ENCODE measurements at places on chromosomes 6 and 20.

DNA sequence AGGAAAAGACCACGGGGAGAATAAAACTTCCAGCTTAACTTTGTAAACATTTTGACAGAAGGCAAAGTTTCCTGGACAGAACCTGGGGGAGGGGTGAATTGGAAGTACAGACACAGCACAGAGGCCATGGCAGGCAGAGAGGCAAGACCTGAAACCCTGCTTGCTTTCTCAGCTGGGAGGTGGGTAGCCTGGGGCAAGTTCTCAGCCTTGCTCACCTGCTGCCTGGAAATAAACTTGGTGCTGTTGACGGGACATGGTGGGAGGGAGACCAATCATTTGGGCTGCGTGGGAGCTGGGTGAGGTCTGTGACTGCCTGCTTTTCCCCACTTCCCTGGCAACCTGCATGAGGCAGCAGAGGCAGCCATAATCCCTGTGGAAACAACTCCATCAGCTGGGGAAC is 221.3 kb downstream of the MOXD1 start:
- DNase-seq = no peak

- DNase-seq = no peak
Observed at GRCh38 chr20:16712511-16712947, 17.3 kb upstream of the SNRPB2 start.

GRCh38 chr20:40809361-40809760 is 120.3 kb upstream of the MAFB start:
- DNase-seq = no peak

DNA sequence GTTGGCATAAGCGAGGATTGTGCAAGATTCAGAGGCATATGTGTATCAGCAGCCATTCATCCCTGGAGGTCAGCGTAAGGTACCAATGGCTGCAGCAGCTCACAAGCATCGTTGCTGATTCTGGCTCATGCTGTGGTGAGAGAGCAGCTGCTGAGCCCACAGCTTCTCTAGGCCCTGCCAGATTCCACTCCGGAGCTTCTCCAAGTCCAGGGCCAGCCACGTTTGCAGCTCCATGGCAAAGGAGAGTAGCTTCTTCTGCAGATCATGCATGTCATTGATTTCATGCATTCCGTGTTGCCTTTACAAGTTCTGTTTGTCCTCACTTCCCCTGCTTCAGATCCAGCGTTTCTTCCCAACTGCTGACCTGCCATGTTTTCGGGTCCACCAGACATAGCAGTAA is 474.8 kb upstream of the ID4 start:
- no peak for DNase-seq

DNA sequence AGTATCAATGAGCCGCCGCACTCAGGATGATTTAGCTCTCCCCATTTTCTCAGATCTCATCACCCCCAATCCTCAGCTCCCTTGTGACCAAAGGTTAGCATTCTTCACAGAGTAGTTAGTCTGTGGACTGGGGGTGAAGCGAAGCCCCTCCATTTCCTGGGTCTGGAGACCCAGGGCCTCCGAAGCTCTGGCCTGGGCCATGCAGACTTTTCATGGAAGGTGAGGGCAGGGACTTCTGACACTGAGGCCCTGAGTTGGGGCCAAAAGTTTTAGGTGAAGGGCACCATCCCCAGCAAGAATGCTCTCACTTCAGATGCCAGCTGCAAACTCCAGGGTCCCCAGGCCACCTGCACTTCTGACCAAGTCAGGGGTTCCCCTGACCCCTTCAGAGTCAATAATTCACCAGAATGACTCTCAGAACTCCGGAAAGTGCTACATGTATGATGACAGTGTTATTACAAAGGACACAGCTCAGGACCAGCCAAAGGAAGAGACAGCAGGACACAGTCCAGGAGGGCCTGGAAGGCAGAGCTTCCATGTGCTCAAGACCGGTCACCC is 65.7 kb upstream of the DUSP22 start:
- DNase-seq = no peak

DNA sequence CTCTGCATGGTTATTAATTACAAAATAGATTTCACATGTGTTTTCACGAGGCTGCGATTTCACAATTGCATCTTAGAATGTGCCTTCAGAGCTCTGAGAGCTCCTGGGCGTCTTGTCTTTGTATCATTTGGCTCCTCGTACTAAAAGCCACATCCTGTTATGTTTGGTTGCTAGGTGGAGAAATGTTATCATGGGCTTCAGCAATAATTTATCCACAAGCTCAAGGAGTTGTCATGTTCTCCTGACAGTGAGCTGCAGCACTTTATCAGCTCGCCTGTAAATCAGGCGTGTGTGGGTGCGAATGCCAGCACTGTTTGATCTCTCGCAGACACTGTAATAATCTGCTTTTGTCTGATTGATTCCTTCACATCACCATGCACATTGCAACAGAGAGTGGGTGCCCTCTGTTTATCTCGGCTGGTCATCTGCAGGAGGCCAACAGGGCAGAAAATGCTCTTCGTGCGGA is 218.6 kb upstream of the ZFP64 start:
- DNase-seq = no peak

GRCh38 chr20:4071178-4071693 is 55.9 kb upstream of the RNF24 start:
- DNase-seq = no peak

- no peak for DNase-seq
Observed at GRCh38 chr6:170147056-170147787, 143.7 kb downstream of the DLL1 start.

- no peak for DNase-seq
Observed at GRCh38 chr6:551405-551804, 105.5 kb downstream of the HUS1B start.

DNA sequence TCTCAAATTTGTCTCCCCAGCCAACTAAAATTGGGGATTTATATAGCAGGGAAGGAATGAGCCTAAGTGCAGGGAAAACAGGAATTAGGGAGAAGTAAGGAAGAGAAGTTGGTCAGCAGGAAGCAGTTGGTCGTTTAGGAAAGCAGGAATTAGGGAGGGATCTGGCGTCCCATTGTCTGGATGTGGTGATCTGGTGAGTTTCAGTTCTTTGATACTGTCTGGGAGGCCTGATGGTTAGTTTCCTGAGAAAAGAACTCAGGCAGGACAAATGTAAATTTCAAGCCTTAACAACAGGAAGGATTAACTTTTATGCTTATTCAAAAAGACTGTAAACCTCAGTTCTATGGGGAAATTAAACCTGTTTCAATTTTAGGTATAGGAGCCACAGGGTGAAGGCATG is 116.2 kb upstream of the PRL start:
- DNase-seq = no peak

DNA sequence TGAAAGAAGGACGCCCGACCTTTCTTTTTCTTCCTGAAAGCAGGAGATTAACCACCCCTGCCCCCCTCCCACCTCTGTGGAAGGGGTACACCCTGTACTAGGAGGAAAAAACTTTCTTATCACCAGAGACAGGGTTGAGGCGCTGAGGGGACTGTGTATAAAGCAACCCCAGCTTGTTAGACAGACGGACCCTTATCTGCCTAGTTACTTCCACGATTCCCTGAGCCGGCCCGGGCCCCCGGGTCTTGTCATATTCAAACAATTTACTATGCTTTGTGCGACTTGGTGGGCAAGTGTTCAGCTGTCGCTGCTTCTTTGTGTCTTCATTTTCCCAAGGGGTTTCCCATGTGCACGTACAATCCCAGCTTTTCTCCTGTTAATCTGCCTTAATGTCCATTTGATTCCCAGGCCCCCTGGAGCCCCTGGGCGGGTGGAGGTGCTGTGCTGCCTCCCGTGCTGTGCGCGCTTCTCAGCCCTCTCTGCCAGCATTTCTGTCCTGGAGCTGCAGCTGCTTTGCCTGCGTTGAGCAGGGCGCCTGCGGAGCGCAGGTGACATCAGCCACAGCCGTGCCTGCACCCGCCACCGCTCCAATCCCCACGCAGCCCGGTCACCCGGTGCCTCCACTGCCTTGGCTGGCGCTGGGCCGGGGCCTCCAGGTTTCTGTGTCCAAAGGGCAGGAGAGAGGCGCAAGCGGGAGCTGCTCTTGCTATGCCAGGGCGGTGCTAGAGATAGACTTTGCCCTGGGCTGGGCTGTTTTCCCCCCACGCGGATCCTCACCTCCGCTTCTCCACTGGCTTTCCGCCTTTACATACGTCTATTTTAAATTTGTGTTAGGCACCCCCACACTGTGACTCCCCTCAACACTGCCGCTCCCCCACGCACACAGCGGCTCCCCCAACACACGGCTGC is 96.2 kb downstream of the TTLL2 start:
- no peak for DNase-seq

GRCh38 chr6:46734867-46735719 is at the start of gene PLA2G7:
TSS of gene PLA2G7 (minus strand) at chr6:46735375. CDS start at chr6:46722891, 12,484 bp downstream.
- DNase-seq = no peak

- peak; percentile 28 for DNase-seq
Observed at GRCh38 chr6:53593001-53593488, 48.1 kb upstream of the GCLC start.

DNA sequence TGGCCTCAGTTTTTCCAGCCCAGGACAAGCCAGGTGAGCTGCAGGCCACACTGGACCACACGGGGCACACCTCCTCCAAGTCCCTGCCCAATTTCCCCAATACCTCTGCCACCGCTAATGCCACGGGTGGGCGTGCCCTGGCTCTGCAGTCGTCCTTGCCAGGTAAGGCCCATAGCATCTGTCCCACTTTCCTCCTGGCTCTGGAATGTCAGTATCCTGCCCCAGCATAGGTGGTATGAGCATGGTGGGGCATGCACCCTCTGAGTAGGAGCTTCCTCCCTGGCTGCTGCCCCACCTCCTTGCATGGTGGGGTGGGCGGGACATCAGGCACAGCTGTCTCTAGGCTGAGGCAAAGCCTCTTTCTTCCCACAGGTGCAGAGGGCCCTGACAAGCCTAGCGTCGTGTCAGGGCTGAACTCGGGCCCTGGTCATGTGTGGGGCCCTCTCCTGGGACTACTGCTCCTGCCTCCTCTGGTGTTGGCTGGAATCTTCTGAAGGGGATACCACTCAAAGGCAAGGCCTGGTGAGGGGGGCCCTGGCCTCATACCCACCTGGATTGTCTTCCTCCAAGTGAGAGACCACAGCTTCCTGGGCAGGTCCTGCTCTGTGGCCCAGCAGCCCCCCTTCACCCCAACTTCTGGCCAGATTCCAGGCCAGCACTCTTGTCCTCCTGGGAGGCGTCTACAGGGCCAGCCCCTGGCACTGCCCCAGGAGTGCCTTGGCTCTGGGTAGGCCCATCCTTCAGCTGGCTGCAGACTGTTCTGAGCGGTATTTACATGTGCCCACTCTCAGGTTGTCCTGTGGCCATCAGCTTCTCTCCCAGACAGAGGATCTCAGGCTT is 9.1 kb downstream of the PI16 start:
- no peak for DNase-seq

GRCh38 chr20:14093652-14094051 is 98.3 kb downstream of the MACROD2 start:
- no peak for DNase-seq

- no peak for DNase-seq
Observed at GRCh38 chr6:153980171-153980570, 58.9 kb upstream of the OPRM1 start.

- DNase-seq = no peak
Observed at GRCh38 chr6:105974986-105975385, 111.2 kb upstream of the PRDM1 start.

DNA sequence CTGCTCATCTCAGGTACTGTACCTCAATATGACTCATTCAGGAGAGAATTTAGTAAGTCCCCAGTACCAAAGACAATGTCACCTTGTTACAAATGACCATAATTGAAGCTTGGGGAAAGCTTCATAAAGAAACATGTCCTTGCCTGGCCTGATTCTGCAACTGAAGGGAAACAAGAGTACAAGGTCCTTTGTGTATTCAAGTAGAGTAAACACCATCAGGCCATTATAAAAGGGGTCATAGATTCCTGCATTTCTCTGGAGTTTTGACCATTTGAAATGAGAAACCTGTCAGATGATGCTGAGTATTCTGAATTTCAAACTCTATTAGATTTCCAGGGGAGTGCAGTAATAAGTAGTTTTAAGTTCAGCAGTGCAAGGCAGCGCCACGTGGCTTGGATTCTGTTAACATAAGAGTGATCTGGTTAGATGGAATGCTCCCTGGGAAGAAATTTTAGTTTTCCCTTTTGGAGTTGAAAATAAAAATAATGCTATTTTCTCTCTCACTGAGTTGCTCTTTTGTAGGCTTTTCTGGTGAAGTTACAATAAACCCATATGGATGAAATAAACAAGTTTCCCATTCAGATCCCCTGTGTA is 1054.3 kb downstream of the EPHA7 start:
- DNase-seq = no peak

DNA sequence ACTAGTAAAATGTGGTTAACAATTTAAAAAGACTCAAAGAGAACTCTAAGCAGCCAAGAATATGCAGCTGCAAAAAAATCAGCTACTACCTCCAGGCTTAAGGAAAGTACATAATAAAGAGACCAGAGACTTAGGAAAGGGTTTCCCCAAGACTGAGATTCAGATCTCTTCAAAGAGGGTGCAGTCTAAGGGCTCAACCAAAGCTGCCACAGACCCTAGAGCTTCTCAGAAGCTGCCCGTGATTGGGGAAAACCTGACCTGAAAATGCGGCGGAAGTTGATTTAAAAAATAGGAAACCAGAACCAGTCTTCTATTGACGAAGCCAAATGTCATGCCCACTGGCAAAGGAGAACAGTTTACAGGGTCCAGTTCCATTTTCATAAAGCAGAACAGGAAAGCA is 516.8 kb upstream of the MARCKS start:
- no peak for DNase-seq

- no peak for DNase-seq
Observed at GRCh38 chr6:31401403-31401802, 2.0 kb upstream of the MICA start.

GRCh38 chr6:56663344-56663743 is 20.7 kb upstream of the DST start:
- no peak for DNase-seq

- no peak for DNase-seq
Observed at GRCh38 chr6:13422681-13423221, 64.6 kb downstream of the GFOD1 start.

DNA sequence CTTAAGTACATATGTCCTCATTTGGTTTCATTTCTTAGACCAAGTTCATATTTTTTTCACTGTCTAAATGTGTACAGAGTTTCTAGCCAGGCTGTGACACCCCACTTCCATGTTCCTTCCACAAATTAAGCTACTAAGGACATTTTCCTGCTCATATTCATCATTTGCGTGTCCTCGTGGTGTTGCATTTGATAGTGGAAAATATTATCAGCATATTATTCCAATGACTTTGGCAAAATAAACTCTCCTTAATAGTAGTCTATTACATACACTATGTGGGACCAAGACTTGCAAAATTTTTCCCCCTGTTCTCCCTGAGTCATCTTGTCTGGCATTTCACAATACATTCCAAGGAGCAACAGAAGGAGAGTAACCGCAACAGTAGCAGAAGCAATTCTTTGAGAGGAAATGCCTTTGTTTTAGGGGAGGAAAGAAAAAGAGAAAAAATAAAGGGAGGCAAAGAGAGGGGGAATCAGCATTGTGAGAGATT is 599.2 kb downstream of the COL12A1 start:
- DNase-seq = no peak

- DNase-seq = peak; percentile 61
Observed at GRCh38 chr6:41066867-41067304, 5.3 kb downstream of the OARD1 start.

DNA sequence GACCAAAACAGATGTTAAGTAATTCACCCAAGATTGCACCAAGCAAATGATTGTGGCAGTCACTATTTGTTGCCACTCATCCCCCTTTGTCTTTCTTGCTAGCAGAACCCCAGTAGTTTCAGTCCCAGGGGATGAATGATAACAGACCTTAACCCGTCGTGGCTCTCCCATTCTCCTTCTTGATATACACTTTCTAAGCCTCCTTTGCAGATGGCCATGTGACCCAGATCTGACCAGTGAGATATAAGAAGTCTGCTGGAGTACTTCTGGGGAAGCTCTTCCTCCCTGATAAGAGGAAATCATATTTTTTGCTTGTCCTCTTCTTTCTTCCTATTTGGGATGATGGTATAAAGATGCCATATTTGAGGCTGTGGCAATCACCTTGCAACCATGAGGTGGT is 9.6 kb upstream of the SH3BGRL2 start:
- no peak for DNase-seq
